ENCODE measurements at places on chromosomes 11 and 22.

DNA sequence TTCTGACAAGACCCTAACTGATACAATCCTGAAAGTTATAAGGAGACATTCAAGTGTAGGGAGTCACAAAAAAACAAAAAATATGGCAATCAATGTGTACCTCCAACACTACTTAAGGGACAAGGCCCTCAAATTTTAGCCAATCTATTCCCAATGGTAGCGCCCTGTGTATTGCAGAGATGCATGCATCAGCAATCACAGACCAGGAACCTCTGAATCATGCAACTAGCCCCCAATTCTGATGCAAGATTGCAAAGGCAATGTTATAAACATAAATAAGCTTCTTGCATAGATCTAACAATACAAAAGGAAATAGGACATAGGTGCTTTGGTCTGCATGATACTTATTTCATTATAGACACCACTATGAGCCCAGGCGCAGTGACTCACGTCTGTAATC lies 29.7 kb upstream of the SIK2 start:
- no peak for DNase-seq

- DNase-seq: no peak
These were observed 51.2 kb downstream of the TPBGL start for GRCh38 chr11:75291741-75292140.

GRCh38 chr11:97893612-97894011 lies 1127.1 kb upstream of the CNTN5 start:
- no peak for DNase-seq

- DNase-seq: peak; percentile 26
These were observed 2.2 kb downstream of the YAP1 start for GRCh38 chr11:102112509-102112821.

DNA sequence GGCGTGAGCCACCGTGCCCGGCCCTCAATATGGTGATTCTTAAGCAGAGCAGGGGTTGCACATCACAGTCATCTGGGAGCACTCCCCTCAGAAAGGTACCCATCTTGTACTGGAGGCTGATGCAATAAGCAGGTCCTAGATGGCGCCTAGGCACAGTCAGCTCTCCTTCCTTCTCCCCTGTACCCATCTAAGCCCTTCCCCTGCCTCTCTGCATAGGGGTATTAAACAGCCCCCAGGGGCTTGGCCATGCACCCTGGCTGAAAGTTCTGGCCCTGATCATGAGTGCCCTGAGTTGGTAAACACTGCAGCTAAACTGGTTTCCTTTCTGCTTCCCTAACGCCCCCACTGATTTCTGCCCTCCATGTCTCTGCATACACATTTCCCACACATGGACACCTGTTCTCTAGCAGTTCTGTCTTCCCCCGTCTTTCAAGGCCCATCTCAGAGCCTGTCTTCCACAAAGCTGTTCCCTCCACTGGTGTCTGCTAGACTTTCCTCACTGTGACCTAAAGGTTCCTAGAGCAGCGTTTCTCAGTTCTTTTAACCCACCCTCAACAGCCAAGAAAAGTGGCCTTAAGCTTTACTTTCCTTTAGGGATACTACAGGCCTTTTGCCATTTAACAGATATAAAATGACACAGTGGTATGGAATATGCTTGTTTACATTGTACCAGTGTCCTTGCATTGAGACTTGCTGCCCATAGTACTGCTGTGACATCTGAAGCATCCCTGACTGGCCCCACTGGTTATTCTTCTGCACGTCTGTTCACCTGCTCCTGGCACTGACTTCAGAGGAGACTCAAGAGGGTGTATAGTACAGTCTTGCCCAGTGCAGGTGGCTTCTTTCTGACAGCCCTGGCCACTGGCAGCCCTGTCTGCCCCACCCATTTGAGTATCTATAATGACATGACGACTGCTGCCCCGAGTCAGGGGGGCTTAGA lies 15.6 kb downstream of the UBE2L3 start:
- no peak for DNase-seq

- peak; percentile 27 for DNase-seq
These were observed 321.0 kb downstream of the NTM start for GRCh38 chr11:131691181-131692041.

DNA sequence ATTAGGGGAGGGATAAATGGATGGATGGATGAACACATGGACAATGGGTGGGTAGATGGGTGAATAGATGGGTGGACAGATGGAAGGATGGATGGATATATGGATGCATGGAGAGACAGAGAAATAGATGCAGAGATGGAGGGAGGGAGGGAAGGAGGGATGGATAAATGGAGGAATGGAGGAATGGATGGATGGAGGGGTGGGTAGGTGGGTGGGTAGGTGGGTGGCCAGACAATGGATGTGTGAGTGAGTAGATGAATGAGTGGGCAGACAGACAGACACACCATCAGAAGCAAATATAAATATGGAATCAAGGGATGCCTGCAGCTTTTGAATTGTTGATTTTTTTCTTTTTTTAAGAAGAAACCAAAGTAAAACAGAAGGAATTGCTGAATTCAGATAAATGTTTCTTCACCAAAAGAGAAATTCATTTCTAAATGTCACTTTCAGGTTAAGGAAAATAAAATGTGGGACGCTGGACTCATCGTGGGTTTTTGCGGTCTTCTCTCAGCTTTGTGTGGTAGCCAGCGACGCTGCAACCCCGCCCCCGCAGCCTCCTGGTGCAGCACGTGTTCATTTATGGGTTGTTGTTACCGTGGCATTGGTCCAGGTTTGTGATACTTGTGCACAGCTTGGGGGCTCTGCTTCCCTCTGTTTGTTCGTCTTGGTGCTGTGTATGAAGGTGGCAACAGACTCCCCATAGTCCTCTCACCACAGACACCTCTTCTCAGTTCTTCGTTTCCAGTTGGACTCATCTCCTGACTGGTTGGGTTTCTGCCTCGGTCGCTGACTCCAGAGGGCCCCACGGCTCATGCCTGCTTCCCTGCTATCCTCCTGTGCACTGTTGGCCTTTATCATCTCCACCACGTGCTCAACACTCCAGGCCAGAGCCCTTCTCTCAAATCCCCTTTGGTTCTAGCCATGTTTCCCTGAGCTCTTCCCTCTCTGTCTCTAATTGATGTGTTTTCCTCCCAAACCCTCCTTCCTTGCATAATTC lies 76.4 kb downstream of the CDKN1C start:
- no peak for DNase-seq

GRCh38 chr22:19905347-19906276 lies 36.0 kb upstream of the COMT start:
- DNase-seq: no peak

- DNase-seq: no peak
These were observed 132.1 kb downstream of the CD44 start for GRCh38 chr11:35271031-35271430.
